ENCODE measurements at places on chromosomes 6 and 20. TPM values are rescaled to one million over a fixed set of nuclear protein-coding genes. Genes with fewer than 3 reads are reported as not detected.

Gene BAG2
- 10.4 TPM for total RNA-seq

GRCh38 chr6:26064619-26065257, 22.5 kb upstream of the HFE start:
- DNase-seq = peak; percentile 68

- no peak for DNase-seq
These were observed 10.3 kb downstream of the CLDN20 start for GRCh38 chr6:155274106-155274505.

- no peak for DNase-seq
These were observed 85.7 kb upstream of the FOXC1 start for GRCh38 chr6:1524040-1524480.

DNA sequence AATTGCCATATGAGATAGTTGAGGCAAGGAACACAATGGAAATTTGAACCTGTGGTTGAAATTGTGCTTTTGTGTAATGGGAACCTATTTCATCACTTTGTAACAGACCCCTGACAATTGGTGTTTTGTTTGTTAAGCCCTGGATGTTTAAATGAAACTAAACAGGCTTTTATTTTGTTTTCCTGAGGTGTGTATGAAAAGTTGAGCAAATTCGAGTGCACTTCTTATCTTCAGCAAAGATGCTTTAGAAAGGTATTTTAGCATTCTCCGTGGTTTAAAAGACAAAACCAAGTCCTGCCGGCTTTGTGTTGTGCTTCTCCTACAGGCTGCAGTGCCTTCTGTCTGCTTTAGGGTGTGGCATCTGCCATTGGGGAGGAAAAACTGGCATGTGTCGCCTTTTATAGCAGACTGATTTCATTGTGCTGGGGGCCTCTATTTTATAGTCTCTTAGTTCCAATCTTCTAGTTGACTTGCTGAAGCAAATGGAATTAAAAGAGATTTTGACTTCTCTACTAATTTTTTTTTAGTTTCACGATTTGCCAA, 2.2 kb upstream of the ARID1B start:
- no peak for DNase-seq

DNA sequence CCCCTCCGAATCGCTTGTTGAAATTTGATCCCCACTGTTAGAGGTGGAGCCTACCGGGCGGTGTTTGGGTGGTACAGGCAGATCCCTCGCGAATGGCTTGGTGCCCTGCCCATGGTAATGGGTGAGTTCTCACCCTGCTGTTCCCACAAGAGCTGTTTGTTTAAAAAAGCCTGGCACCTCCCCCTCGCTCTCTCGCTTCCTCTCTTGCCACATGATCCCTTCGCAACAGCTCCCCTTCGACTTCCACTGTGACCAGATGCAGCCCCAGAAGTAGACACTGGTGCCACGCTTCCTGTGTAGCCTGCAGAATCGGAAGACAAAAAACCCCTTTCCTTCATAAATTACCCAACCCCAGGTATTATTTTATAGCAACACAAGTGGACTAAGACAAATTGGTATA, 292.2 kb upstream of the QKI start:
- DNase-seq = no peak

- peak; percentile 27 for DNase-seq
These were observed 443.8 kb upstream of the MANEA start for GRCh38 chr6:95133578-95133977.

GRCh38 chr6:97322811-97323210, 39.8 kb upstream of the MMS22L start:
- DNase-seq = peak; percentile 59

- no peak for DNase-seq
These were observed 564.9 kb upstream of the CITED2 start for GRCh38 chr6:139939189-139939979.

- DNase-seq = no peak
These were observed 3.1 kb downstream of the CNPY3 start for GRCh38 chr6:42932412-42932811.

Gene EMILIN3
- total RNA-seq = not detected

Gene CCDC28A
- total RNA-seq = 8.5 TPM

- no peak for DNase-seq
These were observed 86.6 kb downstream of the JARID2 start for GRCh38 chr6:15332446-15332845.

Gene SPATS1
- total RNA-seq = not detected

GRCh38 chr6:14082771-14083170, 34.8 kb upstream of the CD83 start:
- DNase-seq = no peak

DNA sequence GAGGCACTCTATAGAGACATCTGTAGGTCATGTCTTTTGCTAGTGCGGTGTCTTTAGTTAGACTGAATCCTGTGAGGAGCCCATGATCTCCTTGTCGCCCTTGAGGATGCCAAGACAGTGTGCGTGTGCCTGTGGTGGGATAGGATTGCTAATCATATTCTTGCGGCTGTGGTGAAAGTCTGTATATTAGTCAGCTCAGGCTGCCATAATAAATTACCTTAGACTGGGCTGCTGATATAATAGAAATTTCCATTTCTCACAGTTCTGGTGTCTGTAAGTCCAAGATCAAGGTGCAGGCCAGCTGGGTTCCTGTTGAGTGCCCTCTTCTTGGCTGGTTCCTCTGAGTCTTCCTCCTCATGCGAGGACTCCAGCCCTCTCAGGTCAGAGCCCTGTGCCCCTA, 141.2 kb downstream of the JARID2 start:
- no peak for DNase-seq

Gene MYLK4
- 0.11 TPM for total RNA-seq

- peak; percentile 15 for DNase-seq
These were observed 106.8 kb upstream of the RIPOR2 start for GRCh38 chr6:25042536-25042935.

- DNase-seq = no peak
These were observed 44.0 kb upstream of the DOK5 start for GRCh38 chr20:54431156-54431944.

DNA sequence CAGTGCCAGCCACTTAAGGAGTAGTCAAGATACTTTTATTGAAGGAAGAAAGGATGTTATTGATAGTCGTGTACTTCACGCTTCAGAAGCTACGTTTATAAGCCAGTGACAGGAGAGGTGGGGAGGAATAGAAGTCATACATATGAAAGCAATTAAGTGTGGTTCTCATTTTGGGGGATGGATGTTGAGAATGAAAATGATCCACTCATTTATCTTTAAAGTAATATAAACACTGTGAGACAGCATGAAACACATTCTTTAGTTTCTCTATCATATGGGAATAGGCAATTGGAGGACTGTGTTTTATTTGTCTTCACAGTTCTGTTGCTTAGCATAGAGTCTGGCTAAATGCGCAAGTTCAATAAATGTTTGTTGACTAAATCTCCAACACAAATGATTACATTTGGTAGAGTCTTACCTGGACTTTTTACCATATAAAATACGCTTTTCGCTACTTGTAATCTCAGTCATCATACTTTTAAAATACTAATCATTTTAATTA, 35.2 kb downstream of the AK9 start:
- no peak for DNase-seq

Gene CALHM5
- total RNA-seq = not detected

Gene TPBG
- total RNA-seq = 43.0 TPM

DNA sequence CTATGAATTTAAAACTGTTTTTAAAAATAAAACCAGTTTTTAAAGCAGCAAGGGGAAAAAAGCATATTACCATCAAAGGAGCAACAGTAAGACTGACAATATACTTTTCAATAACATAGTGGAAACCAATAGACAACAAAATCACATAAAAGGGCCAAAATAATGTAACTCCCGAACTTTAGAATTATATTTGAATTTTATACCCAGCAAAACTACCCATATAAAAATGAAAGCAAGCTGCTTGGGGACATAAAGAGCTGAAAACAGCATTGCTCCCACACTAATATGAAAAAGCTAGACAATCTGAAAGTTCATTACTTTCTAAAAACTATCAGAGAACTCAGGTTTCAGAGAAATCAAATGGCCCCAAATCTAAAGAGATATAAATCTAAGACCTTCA, 199.4 kb upstream of the ARID1B start:
- DNase-seq = no peak

Gene IFT52
- 22.9 TPM for total RNA-seq

Gene NRSN1
- not detected for total RNA-seq

- DNase-seq = no peak
These were observed 22.7 kb downstream of the TAF11 start for GRCh38 chr6:34865107-34865506.

- DNase-seq = no peak
These were observed 1.2 kb upstream of the TBXT start for GRCh38 chr6:166168616-166169548.

DNA sequence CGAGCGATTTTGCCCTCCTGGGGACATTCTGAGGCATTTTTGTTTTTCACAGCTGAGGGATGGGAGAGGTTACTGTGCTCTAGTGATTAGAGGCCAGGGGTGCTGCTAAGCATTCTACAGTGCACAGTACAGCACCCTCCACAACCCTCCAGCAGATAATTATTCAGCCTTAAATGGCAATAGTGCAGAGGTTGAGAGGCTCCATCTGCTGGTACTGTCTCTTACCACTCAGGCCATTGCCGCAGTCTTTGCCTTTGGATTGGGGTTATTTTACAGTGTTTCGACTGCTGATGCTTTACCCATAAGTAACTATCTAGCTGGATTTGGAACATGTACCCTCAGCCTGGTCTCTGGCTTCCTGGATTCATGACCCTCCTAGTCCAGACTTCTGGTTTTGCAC, 705.3 kb downstream of the KIF16B start:
- DNase-seq = peak; percentile 44

DNA sequence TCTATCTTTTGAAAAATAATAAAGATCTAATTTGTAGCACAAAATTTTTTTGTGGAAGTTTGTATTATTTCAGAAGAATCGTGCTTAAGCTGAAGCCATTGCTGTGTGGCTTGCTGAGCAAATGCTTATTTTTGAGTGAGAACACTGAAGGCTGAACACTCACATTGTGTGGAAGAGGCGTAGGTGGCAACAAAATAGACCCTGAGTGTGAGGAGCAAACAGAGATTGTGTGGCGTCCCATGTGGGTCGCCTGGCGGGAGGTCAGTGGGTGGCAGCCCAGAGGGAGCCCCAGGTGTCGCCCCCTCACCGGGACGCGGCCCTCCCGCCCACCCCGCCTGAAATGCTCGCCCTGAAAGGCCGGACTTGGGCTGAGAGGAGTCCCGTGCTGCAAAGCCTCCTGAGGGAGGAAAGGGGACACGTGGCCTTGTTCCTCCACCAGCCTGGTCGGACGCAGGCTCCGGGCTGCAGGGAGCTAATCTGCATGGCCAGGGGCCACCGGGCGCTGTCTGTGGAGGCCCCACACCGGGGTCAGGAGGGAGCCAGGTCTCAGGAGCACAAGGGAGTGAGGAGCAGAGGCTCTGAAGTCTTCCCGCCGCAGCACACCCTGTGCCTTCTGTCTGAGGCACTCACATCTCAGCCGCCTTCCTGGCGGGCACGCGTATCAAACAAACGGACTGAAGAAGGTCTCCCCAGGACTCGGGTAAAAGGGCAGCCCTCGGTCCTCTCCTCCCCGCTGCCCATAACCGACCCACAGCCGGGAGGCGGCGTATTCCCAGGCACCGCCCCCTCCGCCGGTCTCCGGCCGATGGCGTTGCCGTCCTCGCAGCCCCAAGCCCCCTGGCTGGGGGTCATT, 15.9 kb downstream of the DDO start:
- DNase-seq = no peak

Gene BPIFB1
- not detected for total RNA-seq

DNA sequence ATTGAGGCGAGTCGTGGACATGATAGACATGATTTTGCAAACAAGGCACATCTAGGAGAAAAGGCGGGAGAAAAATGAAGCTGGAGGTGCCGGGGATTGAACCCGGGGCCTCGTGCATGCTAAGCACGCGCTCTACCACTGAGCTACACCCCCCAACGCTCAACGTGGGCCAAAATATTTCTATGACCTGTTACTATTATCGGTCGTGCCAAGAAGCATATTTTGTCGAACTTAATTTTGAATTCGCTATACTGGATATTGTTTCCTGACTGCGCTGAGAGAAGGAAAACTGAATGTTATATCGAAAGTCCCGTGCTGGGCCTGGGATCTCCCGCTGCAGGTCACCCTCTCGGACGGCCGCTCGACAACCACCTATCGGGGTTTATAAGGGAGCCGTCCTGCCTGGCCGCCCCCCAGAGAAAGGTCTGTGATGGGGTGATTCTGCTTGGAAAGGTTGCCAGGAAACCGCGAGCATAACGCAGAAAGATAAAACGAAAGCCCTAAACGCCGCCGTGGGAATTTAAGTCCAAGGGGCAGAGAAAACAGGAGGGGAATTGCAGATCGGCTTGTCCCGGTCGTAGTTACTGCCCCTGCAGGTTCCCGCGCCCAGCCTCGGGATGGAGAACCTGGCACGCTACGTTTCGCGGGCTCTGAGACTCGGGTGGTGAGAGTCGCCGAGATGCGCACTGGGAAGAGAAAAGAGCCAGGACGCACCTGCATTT, 60.0 kb downstream of the TRIM27 start:
- peak; percentile 91 for DNase-seq

- no peak for DNase-seq
These were observed 89.6 kb downstream of the RIPOR3 start for GRCh38 chr20:50601511-50602431.

- no peak for DNase-seq
These were observed 219.7 kb downstream of the UNC5CL start for GRCh38 chr6:40819182-40819834.

DNA sequence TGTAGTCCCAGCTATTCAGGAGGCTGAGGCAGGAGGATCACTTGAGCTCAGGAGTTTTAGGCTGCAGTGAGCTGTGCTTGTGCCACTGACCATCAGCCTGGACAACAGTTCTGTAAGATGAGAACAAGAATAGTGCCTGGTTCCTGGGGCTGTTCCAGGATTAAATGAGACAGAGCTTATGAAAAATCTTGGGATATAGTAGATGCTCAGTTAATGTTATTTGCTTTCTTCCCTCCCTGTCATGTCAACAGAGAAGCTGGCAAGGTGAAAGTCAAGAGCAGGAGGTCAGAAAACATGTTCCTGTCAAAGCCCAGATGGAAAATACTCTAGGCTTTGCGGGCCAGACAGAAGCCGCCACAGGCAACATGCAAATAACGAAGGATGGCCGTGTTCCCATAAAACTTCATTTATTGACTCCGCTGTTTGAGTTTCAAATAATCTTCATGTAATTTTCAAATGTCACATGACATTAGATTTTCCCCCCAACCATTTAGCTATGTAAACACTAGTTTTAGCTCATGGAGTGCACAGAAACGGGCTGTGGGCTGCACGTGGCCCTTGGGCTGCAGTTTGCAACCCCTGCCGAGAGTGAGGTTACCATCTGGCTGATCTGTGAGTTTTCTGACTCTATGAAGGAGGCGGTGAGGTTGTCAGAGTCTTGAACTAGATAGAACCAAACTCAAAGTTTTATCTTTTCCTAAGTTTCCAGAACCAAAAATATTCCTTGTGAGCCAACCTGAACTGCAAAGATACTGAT, 63.4 kb upstream of the PMEPA1 start:
- DNase-seq = no peak

DNA sequence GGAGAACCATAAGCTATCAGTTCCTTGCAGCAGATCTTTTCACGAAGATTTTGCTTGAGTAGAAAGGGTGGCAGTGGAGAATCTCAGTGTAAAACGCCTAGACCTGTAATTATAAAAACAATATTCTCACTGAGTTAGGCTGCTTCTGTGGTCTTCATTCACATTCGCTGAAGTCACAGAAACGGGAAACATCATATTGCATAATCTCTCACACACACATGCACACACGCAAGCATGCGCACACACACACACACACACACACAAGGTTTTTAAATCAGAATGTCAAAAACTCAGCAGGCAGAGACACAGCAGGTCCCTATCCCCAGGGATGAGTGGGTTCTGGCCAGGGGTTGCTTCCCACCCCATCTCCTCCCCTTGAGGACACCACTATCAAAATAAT, 175.5 kb downstream of the ATXN1 start:
- no peak for DNase-seq

- no peak for DNase-seq
These were observed 5.8 kb downstream of the UNC93A start for GRCh38 chr6:167296902-167297301.

Gene WFDC12
- not detected for total RNA-seq
